Activated naive CD4-positive, alpha-beta T cell treated with anti-CD3 and anti-CD28 coated beads for 36 hours (primary cell): ENCODE measurements at places on chromosomes 16 and 17.

DNA sequence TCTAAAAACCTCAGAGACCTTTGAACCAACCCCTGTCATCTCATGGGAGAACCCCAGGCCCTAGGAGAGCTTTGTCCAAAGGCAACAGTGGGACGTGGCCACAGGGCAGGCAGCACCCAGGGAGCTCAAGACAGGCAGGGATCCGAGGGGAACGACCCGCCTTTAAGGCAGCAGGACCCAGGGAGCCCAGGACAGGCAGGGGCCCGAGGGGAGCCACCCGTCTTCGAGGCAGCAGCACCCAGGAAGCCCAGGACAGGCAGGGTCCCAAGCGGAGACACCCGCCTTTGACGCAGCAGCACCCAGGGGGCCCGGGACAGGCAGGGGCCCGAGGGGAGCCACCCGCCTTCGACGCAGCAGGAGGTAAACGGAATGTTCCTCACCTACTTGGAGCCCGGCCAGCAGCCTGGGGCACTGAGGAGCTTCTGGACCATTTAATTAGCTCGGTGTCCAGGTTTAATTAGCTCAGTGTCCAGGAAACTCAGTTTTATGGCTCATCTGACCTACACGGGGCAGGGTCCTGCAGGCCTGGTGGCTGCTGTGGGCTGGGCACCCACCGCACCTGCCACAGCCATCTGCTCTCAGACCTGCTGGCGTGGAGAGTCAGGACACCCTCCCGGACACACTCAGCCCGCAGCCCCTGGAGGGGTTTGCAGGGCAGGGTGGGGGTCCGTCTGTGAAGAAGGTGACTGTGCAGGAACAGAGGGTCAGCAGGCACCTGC is 24.4 kb downstream of the PIEZO1 start:
- DNase-seq, result no peak

- no peak for DNase-seq
Observed at GRCh38 chr17:75433218-75433783, 23.1 kb upstream of the TMEM94 start.

GRCh38 chr16:88853325-88853941 is 3.3 kb downstream of the GALNS start:
- DNase-seq, result no peak

DNA sequence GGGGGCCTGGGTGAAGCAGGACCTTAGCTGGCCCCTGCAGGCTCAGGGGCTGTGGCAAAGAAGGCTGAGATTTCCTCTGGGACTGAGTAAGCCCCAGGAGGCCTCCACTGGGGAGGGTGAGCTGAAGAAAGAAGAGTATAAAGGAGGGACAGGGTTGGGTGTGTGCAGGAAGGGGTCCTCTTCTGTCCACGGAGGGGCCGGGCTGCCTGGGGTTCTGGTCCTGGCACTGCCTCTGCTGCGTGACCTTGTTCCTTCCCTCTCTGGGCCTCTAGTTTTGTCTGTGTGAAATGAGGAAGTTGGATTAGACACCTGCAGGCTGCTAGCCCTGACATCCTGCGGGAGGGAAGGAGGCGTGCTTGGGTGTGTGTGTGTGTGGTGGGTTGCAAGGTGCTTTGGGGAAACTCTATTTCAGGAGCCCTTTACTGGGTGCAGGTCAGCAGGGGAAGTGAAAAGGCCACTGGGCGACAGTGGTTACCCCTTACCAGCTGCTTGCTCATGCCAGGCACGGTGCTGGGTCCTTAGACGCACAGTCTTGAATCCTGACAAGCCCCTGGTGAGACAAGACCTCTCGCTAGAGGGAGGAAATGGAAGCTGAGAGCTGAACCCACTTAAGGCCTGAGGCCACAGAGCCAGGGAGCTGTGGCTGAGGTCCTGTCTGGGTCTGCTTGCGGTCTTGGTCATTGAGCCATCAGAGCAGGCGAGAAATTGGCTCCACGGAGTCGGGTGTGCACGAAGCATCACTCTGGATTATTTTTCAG is 60.7 kb downstream of the OR1D5 start:
- DNase-seq, result no peak

GRCh38 chr17:40496170-40496569 is 5.3 kb downstream of the TNS4 start:
- no peak for DNase-seq

DNA sequence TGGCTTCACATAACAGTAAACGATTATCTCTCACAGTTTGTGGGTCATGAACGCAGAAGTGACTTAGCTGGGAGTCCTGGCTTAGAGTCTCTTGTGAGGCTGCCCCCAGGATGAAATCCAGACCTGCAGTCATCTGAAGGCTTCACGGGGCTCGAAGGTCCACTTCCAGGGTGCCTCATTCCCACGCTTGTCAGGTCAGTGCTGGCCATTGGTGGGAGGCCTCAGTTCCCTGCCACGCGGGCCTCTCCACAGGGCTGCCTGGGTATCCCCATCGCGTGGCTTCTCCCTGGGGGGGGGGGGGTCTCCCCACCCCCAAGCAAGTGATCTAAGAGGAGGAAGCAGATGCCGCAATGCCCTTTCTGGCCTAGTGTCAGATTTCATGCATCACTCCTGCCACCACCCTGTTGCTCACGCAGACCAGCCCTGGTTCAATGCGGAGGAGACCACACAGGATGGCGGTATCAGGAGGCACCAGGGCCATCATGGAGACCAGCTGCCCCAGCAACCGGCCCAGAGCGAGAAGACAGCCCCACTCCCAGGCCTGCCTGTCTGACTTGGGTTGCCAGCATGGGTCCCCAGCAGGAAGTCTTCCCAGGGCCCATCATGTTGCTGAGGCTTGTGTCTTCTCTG is 77.3 kb upstream of the CDH5 start:
- DNase-seq, result no peak

DNA sequence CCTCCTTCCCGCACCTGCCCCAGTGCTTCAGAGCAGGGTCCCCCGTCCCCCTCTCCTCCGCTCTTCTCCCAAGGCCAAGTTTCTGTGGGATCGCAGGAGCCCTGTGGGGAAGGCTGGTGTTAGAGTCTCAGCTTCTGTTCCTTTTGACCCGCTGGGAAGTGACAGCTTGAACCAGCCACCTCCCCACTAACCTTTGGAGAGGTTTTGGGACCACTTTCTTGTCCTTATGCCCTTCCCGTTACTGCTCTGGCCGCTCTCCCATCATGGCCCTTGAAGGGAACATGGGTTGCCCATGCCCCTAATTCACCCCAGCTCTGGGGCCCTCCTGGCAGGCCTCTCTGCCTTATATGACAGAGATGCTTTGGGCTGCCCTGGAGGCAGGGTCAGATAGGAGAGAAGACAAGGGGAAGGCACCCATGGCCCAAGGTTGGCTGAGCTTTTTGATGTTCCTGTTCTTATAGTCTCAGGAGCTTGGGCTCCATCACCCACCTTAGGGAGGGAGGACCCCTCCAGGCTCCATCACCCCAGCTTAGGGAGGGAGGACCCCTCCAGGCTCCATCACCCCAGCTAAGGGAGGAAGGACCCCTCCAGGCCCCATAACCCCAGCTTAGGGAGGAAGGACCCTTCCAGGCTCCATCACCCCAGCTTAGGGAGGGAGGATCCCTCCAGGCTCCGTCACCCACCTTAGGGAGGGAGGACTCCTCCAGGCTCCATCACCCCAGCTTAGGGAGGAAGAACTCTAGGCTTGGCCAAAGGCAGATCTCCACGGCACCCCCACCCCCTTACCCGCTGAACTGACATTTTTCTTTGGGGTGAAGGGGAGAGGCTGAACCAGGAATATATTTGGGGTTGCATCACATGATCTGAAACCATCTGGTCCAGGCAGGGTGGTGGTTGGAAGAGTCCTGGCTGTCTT is 45.0 kb downstream of the NT5M start:
- DNase-seq, result no peak

GRCh38 chr17:73867056-73867455 is 222.8 kb upstream of the SDK2 start:
- no peak for DNase-seq

DNA sequence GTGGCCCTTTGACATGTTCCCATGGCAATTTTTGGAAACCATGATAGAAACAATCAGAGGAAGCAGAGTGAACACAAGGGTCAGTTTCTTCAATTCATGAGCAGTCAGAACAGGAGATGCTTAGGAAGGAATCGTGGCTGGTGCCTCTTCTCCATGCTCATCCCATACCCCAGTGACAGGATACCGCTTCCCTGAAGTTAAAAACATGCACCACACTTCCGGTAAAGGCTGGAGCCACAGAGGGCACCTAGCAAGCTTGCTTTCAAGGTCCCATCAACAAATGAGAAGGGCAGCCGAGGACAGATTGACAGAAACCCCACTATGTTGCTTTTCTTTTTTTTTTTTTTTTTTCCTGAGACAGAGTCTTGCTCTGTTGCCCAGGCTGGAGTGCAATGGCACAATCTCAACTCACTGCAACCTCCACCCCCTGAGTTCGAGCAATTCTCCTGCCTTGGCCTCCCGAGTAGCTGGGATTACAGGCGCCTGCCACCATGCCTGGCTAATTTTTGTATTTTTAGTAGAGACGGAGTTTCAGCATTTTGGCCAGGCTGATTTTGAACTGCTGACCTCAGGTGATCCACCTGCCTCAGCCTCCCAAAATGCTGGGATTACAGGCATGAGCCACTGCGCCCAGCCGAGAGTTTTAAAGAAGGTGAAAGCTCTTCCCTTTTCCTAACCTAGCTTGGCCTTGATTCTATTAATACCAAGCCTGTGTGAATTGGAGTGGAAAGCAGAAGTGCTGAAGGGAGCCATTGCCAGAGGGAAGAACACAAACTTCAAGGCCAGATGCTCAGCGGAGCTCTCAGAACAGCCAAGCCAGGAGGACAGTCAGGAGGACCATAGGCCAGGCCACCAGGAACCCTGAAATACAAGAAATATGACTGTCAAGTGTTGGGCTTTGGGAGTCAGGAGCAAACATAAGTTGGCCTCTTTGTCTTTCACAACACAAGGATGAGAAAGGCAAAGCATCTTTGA is 16.6 kb downstream of the GP2 start:
- DNase-seq, result no peak

GRCh38 chr16:3953728-3954410 is 73.4 kb upstream of the CREBBP start:
- DNase-seq, result no peak

DNA sequence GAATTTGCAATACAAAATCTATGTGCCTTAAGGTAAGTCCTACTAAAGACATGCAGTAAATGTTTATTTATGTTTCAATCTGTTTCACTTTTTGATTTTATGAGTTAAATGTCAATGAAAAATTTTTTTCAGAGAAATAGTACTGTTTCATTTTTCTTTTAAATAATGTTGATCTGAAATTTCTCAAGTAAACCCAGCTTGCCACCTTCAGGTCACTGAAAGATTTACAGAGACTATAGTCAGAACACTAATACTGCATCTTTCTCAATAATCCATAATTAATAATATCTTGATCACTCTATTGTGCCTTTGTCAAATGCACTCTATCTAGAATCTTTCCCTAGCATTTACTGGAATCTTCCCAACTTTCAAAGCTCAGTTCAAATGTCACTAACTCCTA is 6.5 kb upstream of the DHX40 start:
- DNase-seq, result no peak

- peak; percentile 86 for DNase-seq
Observed at GRCh38 chr17:75012346-75013091, at the start of gene MRPL58. Gene MRPL58 (plus strand): TSS chr17:75012670. CDS start chr17:75012687, 17 bp downstream.
